ENCODE measurements at places on chromosomes 1 and 21.

- DNase-seq = no peak
Observed at GRCh38 chr1:158812336-158812735, 18.8 kb upstream of the MNDA start.

- DNase-seq = no peak
Observed at GRCh38 chr1:206960676-206961386, 9.4 kb downstream of the FCAMR start.

DNA sequence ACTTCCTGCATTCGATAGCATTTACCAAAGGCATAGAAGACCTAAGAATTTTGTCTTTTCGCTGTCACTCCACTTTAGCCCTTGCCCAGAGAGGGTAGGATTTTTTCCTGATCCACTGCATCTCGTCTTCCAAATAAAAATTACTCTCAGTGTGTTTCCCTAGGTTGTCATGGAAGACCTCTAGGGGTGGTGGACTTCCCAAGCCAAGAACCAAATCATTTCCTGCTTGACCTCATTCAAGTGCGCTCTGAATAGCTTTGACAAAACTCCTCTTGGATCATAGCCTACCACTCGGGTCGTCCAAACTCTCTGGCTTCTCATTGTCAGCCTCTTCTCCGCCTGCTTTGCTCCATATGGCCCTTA, 431 bp upstream of the C1orf52 start:
- DNase-seq = no peak

- DNase-seq = no peak
Observed at GRCh38 chr1:228755800-228756199, 20.5 kb downstream of the RHOU start.

DNA sequence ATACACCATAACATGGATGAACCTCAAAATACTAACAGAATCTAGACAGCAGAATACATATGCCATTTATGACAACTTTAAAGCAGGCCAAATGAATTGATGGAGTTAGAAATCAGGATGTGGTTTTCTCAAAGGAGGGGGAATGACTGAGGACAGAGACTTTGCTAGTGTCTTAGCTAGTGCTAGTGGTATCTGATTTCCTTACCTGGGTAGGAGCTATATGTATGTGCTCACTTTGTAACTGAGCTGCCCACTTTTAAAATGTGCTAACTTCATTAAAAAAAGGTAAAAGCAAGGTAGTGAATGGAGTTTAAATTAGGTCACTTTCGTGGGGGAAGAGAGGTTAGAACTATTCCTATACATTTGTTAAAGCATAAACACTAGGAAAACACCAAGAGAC, 2.6 kb downstream of the GTF2B start:
- no peak for DNase-seq

DNA sequence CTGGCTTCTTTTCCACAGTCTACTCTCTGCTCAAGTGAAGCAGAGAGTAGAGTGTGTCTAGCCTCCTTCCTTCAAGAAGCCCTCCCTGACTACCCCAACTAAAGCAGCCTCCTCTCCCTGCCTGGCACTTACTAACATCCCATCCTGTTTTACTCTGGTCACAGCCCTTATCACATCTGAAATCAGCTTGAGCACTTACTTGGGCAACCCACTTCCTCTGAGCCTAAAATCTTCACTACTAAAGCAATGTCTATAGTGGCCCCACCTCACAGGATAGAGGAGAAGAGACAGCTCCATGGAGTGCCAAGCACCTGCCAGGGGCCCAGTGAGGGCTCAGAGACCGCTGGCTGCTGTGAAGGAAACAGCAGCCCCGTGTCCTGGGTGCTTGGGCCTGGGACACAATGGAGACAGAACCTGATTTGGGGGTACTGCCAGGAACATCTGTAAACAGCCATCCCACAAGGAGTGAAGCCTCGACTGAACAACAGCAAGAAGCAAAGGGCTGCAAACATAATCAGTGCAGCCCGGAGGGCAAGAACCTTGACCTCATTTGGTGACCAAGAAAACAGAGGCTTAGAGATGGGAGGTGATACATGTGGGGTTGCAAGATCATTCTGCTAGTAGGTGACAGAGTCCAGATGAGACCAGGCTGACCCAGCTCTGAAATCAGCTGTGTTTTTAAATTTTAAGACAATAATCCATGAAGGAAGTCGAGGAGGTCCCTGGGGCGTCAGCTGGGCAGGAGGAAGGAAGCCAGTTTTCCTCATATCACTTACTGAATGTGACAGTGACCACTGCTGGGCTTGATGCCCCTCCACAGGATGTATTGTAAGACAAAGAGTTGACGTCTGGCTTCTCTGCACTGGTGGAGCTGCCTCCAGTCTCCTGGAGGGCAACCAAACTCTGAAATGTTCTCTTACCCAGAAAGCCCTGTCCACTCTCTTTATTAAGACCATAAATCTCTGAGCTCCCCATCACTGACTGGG, 710.6 kb downstream of the MATN1 start:
- DNase-seq = no peak

GRCh38 chr21:44092211-44092610, 15.0 kb upstream of the PWP2 start:
- no peak for DNase-seq

GRCh38 chr1:228543396-228543795, 56.2 kb downstream of the RNF187 start:
- DNase-seq = no peak

GRCh38 chr1:176691251-176692228, 228.6 kb downstream of the PAPPA2 start:
- no peak for DNase-seq

DNA sequence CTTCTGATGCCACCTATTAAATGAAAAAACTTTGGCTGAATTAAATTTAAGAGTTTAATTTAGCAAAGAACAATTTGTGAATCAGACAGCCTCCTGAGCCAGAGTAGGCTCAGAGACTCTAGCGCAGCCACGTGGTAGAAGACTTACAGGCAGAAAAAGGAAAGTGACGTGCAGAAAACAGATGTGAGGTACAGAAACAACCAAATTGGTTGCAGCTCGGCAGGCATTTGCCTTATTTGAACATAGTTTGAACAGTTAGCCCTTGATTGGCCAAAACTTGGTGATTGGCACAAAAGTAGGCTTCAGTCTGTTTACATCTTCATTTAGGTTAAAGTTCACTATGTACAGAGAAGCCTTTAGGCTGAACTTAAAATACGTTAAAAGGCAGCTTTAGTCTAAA, 22.9 kb downstream of the TCP10L start:
- no peak for DNase-seq

DNA sequence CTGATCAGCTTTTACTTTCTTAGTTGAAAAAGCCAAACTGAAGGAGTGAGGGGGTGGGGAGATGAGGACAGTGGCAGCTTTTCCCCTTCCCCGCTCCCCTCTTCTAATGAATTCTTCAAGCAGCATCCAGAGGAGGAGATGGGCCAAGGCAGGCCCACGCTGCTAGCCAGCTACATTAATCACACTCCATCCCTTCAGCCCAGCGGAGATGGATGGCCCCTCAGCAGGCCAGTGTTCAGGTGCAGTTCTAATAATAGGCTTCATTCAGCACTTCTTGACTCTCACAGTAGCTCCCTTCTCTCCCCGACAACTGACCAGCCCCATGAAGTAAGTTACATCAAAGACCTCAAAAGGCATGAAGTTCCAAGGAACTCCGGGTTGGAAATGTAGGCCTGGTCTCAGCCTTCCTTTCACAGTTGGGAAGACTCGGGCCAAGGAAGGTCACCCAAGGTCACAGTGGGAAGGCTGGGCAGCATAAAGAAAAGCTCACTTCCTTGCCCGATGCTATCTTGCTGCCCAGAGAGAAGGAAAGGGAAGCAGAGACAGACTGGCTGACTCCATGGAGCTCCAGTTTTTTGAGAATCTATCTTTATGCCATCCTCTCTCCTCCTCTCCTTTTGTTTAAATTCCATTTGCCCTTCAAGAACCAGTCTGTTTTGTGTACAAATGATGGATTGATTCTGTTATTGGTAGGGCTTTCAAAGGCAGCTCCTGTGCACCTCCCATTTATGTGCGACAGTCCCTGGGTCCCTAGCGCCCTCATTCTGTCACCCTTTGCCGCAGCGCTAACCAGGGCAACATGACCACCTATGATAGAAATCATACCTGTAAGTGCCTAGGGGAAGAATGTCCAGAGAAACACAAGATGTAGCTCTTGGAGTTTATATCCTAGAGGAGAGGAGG, 139.1 kb downstream of the TNR start:
- no peak for DNase-seq

- no peak for DNase-seq
Observed at GRCh38 chr1:3192361-3192760, 123.4 kb downstream of the PRDM16 start.

DNA sequence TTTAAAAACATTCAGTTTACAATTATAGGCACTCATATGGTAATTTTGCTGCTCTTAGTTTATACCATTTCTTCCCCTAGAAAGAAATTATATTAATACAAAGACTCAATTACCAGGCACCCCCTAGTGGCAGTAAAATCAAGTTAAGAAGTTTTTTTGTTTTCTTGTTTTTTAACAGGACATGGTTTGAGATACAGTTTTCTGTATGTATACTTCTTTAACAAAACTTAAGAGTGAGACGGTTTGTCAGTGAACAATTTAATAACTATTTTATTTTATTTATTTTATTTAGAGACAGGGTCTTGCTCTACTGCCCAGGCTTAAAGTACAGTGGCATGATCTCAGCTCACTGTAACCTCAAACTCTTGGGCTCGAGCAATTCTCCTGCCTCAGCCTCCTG, 224.6 kb downstream of the FAF1 start:
- no peak for DNase-seq
